CD4-positive, alpha-beta T cell treated with Interleukin-21 for 1 hour (primary cell): ENCODE measurements at places on chromosomes 2 and 18.

GRCh38 chr2:171520471-171520870, 1.8 kb upstream of the CYBRD1 start:
- DNase-seq = no peak

- no peak for DNase-seq
Measured at GRCh38 chr2:28068088-28068487, 177.6 kb downstream of the BABAM2 start.

DNA sequence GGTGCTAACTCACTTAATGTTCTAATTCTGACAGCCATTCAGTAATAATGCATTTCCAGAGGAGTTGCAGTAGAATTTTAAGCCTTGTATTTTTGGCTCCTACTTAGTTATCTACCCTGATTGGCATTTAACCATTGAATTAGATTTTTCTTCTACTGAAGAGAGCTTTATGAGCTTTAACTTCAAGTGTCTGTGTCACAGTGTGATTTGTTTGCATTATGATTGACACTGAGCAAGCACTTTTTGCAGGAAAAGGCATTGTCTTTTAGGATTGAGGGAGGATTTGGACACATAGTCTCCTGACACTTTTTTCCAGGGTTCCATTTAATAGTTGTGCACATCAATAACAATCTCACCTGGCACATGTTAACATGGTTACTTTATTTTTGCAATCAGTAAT, 26.7 kb downstream of the LYPD6 start:
- DNase-seq = no peak

GRCh38 chr18:78123144-78123909, 856.3 kb upstream of the SALL3 start:
- DNase-seq = no peak

- DNase-seq = no peak
Measured at GRCh38 chr2:222904557-222905258, 43.9 kb downstream of the ACSL3 start.

DNA sequence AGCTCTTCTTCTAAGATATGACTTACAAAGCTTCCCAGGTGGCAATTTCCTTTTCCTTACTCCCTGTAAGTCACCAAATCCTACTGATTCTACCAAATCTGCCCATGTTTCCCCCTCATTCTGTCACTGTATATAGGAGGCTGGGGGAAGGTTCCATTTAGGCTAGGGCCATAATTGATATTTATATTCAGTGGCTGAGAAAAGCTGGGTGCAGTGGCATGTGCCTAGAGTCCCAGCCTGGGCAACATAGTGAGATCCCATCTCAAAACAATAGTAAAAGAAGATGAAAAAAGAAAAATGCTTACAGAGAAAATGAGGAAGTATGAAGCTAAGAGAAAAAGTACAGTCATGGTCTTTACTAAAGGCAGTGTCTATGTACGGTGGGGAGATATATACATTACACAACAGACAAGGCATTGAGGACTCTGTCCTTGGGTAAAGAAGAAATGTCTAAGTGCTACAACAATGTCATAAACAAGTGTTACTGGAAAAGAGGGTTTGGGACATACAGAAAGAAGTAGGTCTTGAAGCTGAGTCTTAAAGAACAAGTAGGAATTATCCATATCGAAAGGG, 4.8 kb downstream of the CWC22 start:
- no peak for DNase-seq

GRCh38 chr2:38153476-38154135, 77.7 kb upstream of the CYP1B1 start:
- DNase-seq = no peak

DNA sequence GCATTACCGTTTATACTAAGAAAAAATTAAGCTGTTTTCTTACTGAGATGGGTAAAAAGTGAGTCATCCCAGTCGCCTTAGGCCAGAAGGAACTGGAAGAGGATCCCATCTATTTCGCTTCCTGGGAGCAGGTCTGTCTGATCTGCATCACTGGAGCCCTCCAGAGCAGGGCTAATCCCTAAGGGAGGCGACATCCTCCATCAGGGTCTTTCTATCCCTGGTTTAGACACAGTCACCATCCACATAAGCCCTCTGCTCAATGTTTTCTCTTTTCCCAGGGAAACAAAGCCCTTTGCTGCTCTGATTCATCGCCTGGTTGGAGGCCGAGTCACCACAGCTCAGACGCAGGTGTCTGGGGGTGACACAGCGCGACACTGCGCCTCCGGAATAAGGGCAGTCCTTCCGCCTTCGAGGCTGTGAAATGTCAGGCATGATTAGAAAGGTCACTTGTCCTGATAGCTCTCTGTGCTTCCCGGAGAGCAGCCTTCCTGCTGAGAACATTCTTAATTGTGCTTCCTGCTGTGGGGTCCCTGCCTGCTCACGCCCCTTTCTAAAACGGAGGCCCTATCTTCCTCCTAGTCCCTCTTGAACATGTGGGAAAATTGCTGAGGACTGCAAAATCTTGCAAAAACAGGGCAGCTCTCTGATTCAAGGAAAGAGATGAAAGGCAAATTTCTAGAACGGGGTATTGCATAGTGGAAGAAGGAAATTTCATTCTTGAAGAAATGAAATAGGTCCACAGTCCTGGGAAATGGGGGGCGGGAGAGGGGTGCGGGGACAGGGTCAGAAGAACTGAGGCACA, 56.3 kb downstream of the MARCHF4 start:
- DNase-seq = no peak

GRCh38 chr2:101556033-101556459, 81.1 kb upstream of the RFX8 start:
- DNase-seq = no peak

- no peak for DNase-seq
Measured at GRCh38 chr2:126717928-126718327, 62.0 kb downstream of the GYPC start.

GRCh38 chr2:186309901-186310300, 176.2 kb upstream of the ZC3H15 start:
- no peak for DNase-seq

DNA sequence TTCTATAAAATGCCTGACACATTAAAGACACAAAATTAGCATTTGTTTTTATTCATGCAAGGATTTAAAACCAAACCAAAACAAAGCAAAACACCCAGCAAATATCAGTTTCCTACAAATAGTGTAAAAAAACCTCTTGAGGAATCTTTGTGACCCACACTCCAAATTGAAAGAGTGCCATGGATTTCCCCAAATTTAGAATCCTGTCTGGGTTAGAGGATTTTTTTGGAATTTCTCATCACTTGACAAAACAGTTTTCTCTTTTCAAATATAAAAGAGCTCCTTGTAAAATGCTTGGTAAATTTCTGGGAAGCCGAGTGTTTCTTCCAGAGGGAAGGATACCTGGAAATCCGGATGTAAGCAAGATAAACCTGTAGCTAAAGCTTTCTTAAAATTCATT, 1.7 kb upstream of the FN1 start:
- no peak for DNase-seq

DNA sequence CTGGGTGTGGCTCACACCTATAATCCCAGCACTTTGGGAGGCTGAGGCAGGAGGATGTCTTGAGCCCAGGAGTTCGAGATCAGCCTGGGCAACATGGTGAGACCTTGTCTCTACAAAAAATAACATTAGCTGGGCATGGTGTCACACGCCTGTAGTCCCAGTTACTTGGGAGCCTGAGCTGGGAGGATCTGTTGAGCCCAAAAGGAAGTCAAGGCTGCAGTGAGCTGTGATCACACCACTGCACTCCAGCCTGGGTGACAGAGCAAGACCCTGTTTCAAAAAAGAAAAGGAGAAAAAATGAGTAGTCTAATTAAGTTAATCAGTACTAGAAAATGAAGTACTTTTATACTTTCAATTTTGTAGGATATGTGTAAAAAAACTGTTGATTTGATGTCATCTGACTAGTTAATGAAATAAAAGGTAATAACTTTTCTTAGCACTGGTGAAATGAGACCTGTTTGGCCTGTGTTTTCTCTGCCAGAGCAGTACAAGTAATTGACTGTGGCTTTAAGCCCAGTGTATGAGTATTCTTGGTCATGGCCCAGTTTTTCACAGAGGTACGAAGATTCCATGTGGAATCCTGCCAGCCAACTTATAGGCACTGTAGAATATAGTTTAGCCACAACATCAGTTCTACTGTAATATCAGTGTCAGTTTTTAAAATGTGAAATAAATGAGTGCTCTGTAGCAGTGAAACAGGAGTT, 35.8 kb downstream of the MFSD6 start:
- no peak for DNase-seq

DNA sequence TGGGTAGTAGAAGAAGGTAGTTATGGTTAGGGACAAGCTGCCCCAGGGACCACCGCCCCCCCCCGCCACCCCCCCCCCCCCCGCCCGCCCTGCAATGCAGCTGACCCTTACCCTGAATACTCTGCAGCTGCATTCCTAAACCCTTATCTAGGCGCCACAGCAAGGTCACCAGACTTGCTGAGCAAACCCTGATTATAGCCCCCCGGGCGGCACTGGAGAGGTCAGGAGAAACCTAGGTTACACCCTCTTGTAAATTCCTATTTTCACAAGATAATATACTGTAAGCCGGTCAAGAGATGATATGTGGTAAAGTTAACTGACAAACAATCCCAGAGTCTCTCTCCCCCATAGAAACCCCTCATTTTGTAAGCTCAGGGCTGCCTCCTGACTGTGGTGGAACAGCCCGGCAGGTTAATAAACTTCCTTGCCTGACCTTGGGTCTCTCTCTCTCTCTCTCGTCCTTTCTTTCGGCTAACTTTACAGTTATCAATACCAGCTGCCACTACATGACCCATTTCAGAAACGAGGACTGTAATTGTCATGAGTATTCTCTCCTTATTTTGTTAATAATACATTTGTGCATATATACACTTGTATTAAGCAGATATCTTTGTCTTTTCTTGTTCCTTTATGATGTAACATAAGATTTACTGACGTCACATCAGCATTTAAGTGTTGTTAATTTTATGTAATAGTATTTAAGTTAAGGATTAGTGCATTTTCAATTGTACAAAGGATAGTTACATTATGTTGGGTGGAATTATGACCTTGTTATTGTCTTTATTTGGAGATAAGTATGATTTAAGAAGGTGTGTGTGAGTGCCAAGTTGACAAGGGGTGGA, 22.8 kb upstream of the SMAD4 start:
- no peak for DNase-seq

DNA sequence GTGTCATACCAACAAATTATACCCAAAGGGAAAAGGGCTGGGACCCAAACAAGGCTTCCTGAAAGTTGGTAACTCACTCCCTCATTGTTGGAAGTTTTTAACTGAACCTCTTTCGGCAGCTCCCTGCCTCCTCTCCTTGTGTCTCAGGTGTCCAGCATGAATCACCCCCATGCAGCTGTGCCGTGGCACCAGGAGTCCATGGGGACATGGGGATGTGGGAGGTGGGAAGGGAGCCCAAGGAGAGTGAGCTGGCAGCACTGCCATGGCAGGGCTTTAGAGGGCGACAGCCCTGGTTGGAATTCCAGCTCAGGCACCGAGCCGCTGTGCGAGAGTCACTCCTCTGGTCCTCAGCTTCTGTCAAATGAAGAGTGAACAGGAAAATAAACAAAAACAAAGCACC, 12.5 kb upstream of the GYPC start:
- DNase-seq = no peak

DNA sequence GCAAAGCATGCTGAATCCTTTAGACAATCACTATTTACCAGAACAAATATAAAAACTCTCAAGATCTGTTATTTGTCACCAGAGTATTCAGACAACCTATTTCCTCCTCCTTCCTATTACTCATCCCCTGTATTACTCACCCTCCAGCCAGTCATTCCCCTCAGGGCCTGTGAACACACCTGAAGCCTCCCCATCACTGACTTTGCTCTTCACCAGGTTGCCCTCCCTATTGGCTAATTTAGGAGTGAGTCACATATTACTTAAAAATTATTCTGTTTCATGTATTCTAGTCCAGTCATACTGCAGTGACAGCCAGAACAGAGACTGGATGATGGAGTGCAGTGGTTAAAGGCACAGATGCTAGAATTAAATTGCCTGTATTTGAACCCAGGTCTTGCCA, 3.7 kb upstream of the ATG16L1 start:
- peak; percentile 57 for DNase-seq

- no peak for DNase-seq
Measured at GRCh38 chr2:176407706-176408105, 138.5 kb downstream of the MTX2 start.

GRCh38 chr2:183998797-183999190, 599.5 kb upstream of the ZNF804A start:
- no peak for DNase-seq

DNA sequence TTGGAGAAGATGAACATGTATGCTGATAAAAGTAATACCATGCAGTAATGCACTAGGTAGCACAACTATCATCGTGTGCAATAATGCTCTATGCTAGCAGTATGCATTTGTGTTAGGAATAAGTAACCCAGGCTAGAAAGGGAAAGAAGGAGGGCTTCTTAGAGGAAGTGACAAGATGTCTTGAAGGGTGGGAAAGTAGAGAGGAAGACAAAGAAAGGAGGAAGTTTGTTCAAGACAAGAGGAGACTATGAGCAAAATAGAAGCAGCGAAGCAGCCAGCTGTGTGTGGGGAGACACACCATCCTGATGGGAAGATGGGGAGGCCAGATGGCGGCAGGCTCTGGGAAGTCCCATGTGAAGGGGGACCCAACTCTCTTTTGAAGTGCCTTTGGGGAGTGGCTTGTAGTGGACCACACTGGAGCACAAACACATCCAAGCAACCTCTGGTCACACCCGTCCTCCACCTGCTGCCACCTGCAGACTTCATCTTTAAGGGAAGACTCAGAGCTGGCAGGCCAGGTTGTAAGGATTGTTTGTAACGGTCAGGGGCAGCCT, 39.9 kb upstream of the INHBB start:
- DNase-seq = no peak

DNA sequence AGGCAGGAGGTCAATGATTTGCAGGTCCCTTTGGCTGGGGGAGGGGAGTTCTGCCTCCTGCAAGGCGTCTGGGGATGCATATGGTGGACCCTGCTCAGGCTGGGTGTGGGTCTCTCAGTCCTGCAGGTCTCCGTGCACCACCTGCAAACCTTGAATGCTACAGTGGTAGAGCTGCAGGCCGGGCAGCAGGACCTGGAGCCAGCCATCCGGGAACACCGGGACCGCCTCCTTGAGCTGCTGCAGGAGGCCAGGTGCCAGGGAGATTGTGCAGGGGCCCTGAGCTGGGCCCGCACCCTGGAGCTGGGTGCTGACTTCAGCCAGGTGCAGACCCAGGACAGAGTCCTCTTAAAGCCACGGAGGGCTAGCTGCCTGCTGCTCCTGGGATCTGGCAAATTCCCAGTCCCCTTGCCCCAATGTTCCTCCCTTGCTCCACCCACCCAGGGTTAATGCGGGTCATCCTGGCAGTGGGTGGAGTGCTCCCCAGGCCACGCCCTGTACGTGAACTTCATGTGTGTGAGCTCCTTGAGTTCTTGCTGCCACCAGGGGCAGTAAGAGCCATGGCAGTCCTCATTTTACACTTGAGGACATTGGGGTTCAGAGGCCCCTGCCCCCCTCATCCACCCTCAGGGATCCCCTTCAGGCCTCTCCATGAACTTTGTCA, 3.1 kb downstream of the PROM2 start:
- no peak for DNase-seq

DNA sequence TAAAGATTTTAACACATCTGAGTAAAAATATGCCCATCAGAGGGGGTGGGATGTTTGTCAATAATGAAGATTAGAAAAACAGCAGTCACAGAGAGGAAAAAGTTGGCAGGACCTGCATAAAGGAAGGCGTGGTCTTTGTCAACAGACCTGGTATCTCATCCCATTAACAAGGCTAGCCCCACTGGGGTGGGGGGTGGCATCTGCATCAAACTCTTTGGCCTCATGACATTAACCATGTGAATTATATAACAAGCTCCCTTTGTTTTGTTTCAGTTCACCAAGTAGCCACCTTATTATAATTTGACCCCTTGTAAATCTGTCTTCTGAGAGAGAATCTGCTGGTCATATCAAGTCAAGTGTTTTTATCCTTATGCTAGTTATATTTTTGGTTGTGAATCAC, 28.8 kb downstream of the NEMP2 start:
- no peak for DNase-seq

GRCh38 chr18:48711651-48712486, 173.0 kb downstream of the CTIF start:
- peak; percentile 23 for DNase-seq
